Activated CD4-positive, alpha-beta T cell treated with anti-CD3 and anti-CD28 coated beads, Interleukin-2, Interleukin-4, amounts not matched to agents 100 ng/mL and 50 ng/mL, durations not matched to agents 16 hours and 8 hours (primary cell): ENCODE measurements at places on chromosomes 3 and 15.

- no peak for DNase-seq
Measured at GRCh38 chr3:112709911-112710310, 69.0 kb upstream of the CCDC80 start.

DNA sequence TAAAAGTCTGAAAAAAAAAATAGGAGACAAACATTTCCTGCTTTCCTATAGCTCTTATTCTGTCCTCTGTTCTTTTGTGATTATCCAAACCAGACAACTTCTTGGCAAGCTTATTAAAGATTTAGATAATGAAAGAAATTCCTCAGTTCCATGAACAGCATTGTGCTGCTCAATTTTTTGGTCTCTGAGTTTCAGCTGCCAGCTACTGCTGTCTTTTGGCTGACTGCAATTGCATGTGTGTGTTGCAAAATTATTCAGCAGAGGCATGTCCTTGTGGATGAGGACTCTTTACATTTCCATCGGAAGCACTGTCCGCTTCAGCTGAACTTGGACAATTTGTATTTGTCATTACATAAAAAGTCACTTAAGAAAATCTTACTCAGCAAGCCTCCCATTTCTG lies 397.3 kb upstream of the RASGRP1 start:
- DNase-seq: no peak

DNA sequence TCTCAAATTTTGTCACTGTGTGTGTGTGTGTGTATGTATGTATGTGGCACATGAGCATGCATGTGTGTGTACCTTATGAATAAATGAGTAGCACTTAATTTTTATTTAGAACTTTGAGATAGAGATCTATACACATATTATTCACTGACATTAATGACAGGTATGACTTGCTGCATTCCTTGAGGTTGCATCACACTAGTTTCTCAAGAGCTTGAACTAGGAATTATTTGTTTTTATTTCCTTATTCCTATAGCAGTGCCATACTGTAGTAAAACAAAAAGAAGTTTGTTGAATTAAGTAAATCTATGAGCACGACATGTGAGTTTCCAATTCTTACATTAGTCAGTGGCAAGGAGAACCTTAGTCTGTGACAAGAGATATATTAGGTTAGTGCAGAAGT lies 943.9 kb downstream of the ROBO1 start:
- no peak for DNase-seq

- no peak for DNase-seq
Measured at GRCh38 chr3:39980058-39980457, 170.6 kb downstream of the MYRIP start.
